ENCODE measurements at places on chromosomes 13 and 19.

DNA sequence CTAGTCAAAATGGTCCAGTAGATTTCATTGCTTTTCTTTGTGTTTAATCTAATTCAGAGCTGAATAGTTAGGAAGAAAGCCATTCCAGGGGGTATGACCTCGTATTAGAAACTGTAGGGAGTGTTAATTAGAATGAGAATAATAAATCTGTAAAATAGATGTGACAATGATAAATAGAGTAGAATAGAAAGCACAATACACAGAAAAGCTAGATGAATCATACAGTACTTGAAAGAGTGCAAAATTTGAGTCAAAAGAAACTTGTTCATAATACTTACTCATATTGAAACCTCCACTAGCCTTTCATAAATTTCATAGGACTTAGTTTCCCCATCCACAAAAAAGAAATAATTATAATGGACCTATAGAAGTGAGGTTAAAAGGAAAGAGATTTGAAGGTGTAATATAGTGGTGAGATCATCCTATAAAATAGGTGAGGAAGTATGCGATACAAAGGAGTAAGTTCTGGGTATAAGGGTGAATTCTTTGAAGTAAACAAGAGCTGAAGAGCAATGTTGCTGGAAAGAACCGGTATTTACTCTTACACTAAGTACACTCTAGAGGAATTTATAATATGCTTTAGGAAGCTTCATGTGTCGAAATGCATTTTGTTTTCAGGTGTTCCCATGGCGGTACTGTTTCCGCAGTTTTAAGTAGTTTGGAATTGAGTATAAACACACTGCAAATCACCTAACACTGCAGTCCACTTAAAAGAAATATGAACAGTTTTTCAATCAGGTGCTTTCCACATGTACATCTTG is 21.9 kb downstream of the PCDH17 start:
- no peak for DNase-seq

- peak; percentile 78 for DNase-seq
Observed at GRCh38 chr13:99432609-99433542, 68.4 kb upstream of the TM9SF2 start.

- peak; percentile 52 for DNase-seq
Observed at GRCh38 chr19:39405261-39405957, 1.2 kb upstream of the ZFP36 start.

- DNase-seq = no peak
Observed at GRCh38 chr19:4414144-4414799, 11.8 kb downstream of the CHAF1A start.

DNA sequence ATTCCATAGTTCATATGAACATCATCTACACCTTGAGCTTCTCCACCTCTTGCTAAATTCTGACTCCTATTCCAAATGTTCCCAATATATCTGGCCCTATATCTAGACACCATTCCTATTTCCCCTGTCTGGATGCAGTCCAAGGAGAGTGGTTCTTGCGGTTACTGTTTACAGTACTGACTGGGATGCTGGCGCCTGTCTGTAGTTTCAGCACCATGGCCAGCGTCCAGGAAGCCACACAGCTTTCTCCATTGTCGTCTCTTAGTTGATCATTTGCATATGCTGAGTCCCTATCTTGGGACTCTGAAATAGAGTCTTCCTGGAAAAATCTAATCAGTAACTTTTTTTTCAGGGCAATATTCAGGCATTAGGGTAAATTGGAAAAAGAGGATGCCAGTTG is 14.9 kb downstream of the LAIR2 start:
- peak; percentile 51 for DNase-seq

DNA sequence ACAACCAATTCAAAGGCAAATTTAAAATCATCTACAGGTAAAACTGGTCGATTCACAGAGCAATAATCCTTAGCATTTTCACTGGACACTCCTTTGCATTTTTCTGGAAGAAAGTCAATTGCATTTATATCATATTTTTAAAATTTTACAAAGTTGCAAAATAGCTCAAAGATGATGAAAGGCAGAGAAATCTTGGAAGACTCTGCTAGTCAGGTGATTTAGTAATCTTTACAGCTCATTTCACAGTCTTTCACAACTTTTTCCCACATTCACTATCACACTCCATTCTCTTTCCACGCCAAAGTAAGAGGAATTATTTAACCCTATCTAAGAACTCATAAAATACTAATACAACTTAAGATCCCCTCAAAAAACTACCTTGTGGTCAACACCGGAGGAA is 1063.8 kb downstream of the EFNB2 start:
- DNase-seq = no peak

Measured in activated T-cell treated with anti-CD3 and anti-CD28 coated beads, Interleukin-2, amount 50 U/mL, for 1 hour (primary cell).